ENCODE measurements at places on chromosomes 12 and 14.

- no peak for DNase-seq
These were observed 134.8 kb downstream of the ZFP36L1 start for GRCh38 chr14:68658029-68658509.

DNA sequence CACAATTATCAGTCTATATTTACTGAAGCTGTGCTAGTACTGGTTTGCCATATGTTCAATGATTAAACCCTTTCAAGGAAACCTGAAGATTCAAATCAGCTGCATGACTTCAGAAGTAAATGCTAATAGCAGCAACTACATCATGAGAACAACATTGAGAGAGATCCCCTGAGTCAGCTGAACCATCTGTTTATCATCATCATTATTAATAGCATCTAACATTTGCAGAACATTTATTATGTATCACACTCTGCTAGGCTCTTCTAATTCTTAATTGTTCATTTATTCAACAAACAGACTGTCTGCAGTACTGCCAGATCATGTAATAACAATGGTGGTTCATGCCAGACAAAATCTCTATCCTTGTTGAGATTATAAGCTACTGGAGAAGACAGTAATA, 157.4 kb downstream of the KLHL28 start:
- DNase-seq: no peak

DNA sequence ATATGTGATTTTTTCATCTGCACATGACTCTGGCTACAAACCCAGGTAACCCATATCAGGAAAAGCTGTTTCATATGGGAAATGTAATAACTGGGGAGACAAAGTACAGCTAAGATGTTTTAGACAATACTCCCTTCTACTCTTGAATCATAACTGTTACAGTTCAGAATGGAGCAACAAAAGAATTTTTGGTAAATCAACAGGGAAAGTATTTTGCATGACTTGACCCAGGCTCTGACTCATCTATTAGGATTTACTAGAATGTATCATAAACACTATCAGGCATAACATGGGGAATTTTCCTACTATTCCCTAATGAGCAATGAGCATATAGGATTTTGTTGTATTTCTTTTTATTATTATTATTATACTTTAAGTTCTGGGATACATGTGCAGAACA, 553.0 kb downstream of the SLC16A7 start:
- DNase-seq: no peak

DNA sequence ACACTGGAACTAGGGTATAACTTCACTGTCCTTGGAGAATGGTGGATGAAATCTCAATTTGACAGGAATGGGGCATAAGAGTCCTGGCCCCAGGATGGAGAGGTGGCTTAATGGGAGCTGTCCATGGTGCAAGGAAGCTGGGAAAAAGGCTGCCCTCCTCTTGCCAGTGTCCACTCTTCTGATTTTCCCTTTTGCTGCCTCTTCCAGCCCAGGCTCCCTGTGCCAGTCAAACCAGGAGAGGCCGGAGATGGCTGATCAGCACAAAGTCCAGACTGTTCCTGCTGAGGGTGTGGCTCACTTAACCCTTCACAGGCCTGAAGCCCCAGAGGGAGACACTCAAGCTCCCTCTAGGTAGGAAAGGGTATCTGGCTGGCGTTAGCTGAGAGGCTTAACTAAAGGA, at the start of gene MYO1A:
Gene MYO1A, minus strand, starts transcription at position 240 of the 400 bp plus-strand sequence. CDS start 1,806 bp downstream, outside the sequence.
- no peak for DNase-seq

DNA sequence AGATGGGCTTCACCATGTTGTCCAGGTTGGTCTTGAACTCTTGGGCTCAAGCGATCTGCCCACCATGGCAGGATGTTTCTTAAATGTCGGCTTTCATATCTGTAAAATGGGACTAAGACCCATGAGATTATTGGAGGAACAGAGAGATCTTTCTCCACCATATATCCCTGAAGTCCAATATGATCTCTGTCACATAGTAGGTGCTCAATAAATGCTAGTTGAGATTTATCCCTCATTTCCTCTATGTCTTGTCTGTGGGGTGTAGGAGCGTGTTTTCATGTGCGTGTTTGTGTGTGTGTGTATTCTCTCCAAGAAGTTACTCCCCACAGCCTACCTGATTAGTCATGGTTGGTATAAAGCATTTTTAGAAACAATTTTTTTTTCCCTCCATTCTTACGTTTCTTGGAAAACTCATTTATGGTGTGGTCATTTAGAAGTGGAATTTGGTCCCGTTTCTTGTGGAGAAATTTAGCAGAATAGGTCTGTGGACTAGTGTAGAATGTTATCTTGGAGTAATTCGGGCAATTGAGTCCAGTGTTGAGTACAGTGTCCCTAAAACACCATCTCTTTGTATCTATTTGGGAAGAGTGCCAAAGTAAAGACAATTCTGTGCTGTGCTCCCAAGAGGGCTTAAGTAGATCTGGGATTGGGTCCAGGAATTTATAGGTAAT, 4.3 kb downstream of the STRAP start:
- DNase-seq: peak; percentile 59

- DNase-seq: no peak
These were observed 287.3 kb downstream of the MED13L start for GRCh38 chr12:115990241-115990640.

- DNase-seq: no peak
These were observed 79.2 kb downstream of the CCDC88C start for GRCh38 chr14:91338379-91338778.

DNA sequence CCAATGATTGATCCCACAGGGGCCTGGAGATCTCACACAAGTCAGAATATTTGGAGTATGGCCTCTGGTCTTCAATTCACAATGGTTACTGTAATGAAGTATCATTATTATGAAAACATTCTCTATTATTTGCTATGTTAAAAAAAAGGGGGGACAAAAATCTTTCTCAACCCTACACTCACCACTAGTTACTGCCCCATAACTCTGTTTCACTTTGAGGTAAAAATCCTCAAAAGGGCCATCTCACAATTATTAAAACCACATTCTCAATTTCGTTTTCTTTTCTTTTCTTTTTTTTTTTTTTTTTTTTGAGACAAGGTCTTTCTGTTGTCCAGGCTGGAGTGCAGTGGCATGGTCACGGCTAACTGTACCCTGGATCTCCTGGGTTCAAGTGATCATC, 59.6 kb upstream of the KCNC2 start:
- DNase-seq: no peak

DNA sequence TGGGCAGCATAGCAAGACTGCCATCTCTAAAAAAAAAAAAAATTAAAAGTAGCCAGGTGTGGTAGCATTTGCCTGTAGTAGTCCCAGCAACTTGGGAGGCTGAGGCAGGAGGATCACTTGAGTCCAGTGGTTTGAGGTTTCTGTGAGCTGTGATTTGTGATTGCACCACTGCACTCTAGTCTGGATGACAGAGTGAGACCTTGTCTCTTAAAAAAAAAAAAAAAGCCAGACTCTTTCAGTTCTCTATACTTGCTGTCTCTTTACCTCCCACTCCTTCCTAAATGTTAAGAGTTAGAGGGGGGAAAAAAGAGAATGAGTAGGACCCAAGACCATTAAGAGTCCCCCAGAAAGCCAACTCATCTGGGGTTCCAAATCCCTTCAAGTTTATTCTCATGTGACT, 17.8 kb downstream of the EIF2S1 start:
- DNase-seq: no peak

- DNase-seq: no peak
These were observed at the start of gene ALDH1L2 for GRCh38 chr12:105084251-105085250. Gene ALDH1L2, minus strand, starts transcription at chr12:105084458. Its CDS starts 22 bp downstream, at chr12:105084436.

DNA sequence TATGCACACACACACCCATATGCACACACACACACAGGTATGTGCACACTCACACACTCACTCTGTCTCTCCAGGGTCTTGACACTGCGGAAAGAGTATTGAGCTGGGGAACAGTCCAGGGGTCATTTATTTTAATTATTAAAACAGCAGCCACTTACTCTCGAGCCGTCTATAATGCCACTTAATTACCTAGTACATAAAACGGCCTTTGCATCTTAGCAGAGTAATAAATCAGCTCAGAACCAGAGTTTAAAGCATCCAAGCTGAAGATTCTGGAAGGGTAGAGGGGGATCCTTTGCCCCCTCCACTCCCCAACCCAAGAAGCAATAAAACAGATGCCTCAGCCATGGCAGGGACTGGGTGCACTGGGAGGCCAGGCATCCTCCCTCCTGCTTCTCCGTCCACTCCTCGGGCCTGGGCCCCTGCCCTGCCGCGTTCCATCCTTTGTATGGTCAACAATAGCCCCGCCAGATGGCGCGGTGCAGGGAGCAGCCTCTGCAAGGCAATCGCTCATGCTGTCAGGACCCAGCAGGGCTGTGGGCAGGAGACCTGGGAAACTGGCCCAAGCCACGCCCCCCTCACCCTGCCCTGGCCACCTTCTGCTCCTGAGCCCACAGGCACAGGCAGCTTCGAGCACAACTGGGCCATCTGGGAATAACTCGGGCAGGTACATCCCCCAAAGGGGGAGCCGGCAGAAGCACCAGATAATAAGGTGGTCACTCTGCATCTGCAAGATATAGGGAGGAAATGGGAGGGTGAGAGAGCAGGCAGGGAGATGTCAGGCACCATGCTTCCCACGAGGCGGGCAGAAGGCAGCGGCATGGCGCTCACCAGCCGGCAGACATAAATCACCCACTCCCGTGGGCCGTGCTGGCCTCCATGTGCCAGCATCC, 40.9 kb downstream of the CCDC85C start:
- peak; percentile 43 for DNase-seq

DNA sequence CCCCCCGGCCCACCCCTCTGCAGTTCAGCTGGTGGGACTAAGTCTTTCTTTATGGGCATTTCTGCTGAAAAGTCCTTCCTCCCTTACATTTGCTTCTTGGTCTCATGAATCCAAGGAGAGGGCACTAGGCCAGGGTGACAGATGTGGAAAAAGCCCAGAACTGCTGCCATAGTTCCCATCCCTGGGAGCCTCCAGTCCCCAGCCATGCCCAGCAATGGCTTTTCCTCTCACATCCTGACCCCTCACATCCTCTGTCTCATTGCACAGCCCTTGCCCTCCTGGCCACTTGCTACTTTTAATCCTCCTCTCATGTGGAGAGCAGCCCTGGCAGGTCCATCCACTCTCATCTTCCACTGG, 122.5 kb downstream of the ZFP36L1 start:
- DNase-seq: no peak
